Spinal cord (tissue), 10 donors: ENCODE measurements at places on chromosomes 16 and 17. TPM values are rescaled to one million over a fixed set of nuclear protein-coding genes. Genes with fewer than 3 reads are reported as not detected.

DNA sequence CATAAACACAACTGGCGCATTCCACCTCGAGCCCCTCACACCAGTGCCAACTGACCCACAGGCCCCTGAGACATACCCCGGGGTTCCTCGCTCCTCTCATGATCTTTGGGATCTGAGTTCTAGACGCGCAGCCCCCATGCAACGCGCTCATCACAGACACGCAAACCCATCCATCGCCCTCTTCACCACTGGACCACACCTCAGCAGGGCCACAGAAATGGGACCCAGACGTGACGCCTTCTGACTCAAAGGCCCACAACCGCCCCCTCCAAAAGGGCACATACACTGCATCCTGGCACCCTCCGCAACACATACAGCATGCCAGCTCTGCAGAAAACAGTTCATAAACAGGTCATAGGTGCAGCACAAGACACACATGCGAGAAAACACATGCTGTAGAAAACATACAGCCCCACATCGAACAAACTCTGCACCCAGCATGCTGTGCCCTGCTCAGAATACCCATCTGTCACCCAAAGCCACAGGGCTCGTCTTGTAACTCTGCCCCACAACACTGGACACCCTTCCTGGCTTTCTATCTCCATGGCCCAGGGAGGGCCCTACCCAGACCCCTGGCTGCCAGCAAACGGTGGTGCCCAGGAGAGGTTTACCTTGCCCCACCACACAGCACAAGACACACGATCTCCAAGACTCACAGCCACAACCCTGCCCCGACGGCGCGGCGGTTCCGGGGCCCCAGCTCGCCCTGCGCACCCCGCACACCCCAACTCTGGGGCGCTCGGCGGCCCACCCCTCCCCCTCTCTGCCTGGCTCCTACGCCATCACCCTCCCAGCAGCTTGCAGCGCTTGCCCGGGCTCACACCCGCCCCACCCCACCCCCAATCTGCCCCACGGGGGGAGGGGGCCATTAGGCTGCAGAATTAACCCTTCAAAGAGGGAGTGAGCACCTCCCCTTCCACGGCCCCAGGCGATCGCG, 887 bp downstream of the ZBTB4 start:
- no peak for DNase-seq

- DNase-seq: no peak
These were observed 65.2 kb upstream of the SIAH1 start for GRCh38 chr16:48450367-48450766.

The TNK1 gene
- total RNA-seq: 0.79 TPM

DNA sequence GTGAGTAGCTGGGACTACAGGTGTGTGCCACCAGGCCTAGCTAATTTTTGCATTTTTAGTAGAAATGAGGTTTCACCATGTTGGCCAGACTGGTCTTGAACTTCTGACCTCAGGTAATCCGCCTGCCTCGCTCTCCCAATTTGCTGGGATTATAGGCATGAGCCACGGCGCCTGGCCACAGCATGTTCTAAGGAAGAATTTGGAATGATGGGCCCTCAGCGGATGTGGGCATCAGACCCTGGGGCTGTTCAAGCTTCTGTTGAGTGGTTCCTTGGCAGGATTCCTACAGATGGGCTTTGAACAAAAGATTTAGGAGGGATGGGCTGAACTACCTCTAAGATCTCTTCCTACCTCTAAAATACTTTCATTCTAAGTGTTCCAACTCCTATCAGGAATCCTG, 4.1 kb downstream of the PRPSAP2 start:
- no peak for DNase-seq

The CCDC92B gene
- total RNA-seq: 0.89 TPM

DNA sequence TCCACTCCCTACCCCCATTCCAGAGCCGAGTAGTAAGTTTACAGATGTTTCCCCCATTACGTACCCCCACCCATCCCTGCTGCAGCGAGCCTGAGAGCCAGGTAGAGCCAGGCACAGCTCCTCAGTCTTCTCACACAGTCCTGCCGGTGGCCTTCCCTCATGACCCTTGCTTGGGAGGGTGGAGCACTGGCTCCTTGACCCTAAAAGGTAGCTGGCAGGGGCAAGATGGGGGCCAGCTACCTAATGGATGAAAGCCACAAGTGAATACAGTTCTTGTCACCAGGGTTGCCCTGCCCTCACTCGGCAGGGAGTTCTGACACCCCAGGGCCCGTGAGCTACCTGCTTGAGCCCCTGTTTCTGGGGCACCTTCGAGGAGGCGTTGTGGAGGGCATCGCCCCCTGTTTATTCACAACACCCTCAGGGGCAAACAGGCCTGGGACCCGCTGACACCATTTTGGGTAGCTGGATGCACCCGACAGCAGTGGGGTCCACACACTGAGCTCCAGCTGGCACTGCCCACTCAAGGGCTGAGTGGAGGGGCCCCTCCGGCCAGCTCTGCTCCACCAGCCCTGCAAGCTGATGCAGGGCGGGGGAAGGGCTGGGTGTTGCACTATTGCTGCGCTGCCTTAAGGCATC, 22.2 kb downstream of the ADAM11 start:
- DNase-seq: no peak

DNA sequence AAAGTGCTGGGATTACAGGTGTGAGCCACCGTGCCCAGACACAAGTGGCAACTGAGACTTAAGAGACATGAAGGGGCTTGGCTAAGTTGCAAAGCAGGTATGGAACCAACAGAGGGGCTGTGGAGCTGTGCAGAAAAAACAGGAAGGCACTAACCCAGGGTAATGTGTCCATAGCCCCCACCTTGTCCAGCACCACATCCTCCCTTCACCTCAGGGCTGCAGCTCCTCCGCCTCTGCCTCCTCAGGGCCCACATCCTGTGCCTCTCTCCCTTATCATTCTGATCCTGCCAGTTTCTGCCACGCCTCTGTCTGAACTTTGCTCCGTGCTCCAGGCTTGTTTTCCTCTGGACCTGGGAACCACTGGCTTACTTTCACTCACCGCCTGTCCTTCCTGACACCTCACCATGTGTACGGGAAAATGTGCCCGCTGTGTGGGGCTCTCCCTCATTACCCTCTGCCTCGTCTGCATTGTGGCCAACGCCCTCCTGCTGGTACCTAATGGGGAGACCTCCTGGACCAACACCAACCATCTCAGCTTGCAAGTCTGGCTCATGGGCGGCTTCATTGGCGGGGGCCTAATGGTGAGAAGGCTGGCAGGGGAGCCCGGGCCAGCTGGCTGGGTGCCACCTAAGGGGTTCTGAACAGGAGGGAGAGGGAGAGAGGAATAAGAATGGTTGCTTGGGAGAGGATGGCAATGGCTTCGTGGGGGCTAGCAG, at the start of gene TM4SF5:
Gene TM4SF5 (plus strand): TSS at position 368 of the 716 bp plus-strand sequence. CDS start 37 bp downstream, at position 405.
- DNase-seq: no peak

The FA2H gene
- 3.8 TPM for total RNA-seq

DNA sequence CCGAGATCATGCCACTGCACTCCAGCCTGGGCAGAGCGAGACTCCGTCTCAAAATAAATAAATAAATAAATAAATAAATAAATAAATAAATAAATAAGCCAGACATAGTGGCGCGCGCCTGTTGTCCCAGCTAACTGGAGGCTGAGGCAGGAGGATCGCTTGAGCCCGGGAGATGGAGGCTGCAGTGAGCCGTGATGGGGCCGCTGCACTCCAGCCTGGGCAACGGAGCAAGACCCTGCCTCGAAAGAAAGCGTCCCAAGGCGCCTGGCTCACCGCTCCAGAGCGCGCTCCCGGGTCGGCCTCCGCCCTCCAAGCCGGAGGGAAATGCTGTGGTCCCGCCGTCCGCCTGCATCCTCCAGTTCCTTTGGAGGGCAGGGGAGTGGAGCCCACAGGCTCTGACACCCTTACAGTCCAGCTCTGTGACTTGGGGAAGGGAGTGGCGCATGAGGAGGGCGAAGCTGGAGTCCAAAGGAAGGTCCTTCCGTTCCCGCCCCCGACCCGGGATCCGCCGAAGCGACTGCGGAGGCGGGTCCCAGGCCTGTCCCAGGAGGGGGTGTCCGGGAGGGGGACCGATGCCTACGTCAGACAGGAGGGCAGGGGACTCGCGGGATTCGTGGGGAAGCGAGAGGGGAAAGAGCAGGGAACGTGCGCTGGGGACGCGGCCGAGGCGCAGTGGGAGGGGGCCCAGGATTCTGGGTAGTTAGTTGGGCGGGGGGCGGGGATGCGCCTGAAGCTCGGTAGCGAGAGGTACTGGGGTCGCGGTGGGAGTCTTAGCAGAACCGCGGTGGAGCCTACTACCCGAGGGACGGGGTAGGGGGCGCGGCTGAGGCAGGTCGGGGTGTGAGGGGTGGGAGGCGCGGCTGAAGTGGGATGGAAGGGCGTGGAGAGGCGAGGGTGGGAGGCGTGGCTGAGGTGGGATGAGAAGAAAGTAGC, 8.4 kb upstream of the TRPV2 start:
- DNase-seq: peak; percentile 29

The KRT17 gene
- 1.5 TPM for total RNA-seq

DNA sequence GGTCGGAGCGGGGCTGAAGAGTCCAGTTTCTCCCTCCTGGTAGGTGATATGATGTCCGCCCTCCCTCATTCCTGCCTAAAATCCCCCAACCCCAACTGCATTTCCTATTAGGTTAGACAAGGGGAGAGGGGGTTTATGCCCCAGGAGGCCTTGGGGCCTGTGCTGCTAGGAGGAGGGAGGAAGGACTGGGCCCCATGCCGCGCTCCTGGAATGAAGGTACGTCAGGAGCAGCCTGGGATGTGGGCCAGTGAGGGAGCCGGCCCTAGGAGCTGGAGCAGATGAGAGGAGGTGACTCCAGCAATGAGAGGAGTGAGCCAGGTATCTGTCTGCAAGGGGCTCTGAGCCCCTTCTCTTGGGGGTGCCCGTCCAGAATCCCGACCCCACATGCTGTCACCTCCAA, 46.9 kb upstream of the CDC42EP4 start:
- DNase-seq: no peak

- no peak for DNase-seq
These were observed 20.0 kb upstream of the LRRC75A start for GRCh38 chr17:16512011-16512410.
